ENCODE measurements at places on chromosomes 2 and 18. TPM values are rescaled to one million over a fixed set of nuclear protein-coding genes. Genes with fewer than 3 reads are reported as not detected.

Gene SP5
- total RNA-seq: not detected

Gene MC5R
- under 0.01 TPM for total RNA-seq

Gene HOXD9
- total RNA-seq: not detected

Gene ARHGAP28
- total RNA-seq: 0.77 TPM

Gene CD8A
- total RNA-seq: not detected

Gene PKDCC
- 25.1 TPM for total RNA-seq

Gene LRRTM1
- total RNA-seq: not detected

Gene GMPPA
- 50.2 TPM for total RNA-seq

Gene RAB6C
- under 0.01 TPM for total RNA-seq

Gene GPBAR1
- 0.19 TPM for total RNA-seq

Gene HOXD11
- total RNA-seq: 0.28 TPM

Gene PARD3B
- 9.9 TPM for total RNA-seq

Gene PROKR1
- total RNA-seq: not detected

Gene CNNM4
- total RNA-seq: 2.7 TPM

All from regular cardiac myocyte (primary cell).